ENCODE measurements at places on chromosomes 7 and 10.

DNA sequence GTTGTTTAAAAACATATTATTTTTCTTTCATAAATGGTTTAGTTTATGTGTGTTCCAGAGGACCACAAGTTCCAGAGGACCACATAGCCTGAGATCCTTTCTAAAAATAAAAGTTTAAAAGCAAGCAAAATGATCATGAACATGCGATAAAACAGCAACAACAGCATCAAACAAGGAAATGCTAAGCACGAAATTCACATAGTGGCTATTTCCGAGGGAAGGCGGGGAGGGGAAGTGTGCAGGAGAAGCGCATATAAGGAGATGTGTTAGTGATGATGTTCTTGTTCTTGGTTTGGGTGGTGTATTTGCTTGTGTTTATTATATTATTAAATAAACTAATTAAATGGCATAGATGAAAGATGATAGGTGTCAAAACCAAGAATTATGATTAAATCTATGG, 1.2 kb downstream of the TBATA start:
- DNase-seq: no peak

DNA sequence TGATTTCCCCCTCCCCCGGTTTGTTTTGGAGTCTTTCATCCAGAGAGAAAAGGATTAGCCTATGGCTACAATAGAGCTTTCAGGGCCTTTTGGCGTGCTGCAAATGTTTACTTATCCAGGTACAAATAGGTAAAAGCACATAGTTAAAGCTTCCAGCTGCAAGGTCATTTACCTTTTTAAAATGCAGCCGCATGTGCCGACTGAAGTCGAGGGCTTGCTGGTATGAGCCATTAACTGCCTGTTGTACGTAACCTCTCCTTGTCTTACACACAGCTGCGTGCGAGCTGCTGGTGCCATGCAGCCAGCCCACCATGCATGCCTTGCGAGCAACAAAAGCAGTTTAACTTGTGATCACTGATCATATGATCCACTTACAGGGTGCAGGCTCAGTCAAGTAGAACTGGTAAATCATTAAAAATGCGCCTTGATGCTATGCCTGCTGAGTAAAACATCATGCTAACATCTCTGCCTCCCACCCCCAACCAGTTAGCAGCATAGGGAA, 866.4 kb downstream of the LRMDA start:
- no peak for DNase-seq

DNA sequence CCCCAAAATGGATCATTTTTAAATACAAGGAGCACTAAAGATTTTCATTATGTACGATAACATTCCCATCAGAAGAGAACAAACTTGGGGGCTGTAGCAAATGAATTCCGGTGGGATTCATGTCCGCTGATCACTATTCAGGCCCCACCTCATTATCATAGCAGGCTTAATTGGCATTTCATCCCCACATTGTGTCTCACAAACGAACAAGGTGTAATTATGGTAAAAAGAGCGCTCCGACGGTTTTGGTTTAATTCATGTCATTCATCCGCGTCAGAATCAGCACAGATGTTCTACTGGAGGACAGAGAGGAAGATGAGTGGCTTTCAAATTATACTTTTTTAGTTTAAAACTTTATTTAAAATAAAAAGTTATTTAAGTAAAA, 124.7 kb downstream of the MAD1L1 start:
- DNase-seq: no peak

DNA sequence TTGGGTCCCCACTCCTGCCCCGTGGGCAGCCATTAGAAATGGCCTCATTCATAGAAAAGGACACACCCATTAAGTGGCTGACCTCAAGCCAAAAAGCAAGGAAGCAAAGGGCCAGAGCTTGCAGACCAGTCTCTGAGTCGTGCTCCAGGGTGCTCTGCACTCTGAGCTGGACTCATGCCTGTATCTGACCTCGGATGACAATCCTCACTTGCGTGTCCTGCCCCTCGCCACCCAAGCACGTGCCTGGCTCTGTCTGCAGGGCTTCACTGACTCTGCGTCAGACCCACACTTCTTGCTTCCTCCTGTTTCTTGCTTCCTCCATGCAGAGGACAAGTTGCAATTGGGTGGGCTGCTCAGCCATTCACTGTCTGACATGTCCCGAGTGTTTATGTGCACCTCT, 138.8 kb downstream of the OAT start:
- no peak for DNase-seq

DNA sequence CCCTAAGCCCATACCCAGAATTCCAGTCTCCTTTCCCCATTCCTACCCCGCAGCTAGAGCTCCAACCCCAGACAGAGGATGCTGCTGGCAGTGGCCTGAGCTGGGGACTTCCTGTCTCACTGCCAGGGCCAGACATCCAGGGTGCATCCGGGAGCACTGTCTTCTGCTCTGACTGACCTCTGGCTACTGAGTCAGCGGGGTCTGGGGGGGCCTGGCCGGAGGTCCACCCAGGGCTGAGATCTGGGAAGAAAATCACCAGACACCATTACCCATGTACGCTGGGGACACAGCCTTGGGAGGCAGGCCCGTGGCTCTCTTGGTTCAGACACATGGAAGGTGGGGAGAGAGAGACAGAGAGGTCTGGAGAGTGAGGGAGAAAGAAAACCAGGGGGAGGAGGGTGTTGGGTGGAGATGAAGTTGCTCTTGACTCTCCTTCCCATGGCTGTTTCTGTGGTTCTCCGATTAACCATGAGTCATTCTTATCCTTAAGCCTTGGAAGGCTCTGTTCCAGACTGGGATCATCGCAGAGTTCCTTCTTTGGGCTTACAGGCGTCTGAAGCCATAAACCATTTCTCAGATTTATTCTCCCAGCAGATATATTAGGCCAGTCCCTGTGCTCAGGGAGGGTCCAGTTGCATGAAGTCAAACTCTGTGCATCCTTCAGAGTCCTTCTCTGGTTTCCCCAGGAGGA, 23.6 kb downstream of the TSPAN15 start:
- DNase-seq: no peak

DNA sequence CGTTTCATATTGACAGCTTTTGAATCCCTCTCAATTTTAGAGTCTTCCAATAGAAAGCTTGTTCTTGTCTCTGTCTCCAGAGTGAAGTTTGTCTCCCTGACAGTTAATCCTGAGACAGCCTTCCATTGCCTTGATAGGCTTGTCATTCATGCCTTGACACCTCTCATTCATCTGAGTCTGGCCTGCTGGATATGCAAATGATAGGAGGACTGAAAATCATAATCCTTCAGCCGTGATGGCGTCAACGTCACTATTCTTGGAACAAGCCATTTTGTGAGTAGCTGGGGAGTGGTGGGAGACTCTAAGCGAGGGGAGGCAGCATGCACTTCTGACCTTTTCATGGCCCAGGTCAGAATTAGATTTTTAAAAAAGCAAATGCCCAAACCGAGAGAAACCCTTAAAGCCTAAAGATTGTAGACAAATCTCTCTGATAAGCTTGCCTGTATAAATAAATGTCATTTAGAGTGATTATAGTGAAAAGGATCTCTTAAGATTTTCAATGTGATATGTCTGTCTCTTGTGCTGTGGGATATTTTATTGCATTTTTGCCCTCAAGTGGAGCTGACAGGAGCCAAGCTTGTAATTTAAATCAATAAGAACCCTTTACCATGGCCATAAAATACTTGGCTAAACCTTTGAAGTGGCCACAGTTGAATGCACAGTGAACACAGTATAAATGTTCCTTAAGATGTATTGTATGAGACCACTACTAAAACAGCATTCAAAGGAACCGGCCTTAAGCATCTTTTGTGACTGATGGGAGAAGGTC, 148.8 kb downstream of the SNX10 start:
- DNase-seq: no peak
